Activated gamma-delta T cell treated with Interleukin-2 at 50 U/mL for 16 hours (primary cell): ENCODE measurements at places on chromosomes 5 and 9.

GRCh38 chr5:143543358-143544255 lies 140.1 kb upstream of the NR3C1 start:
- DNase-seq = no peak

- DNase-seq = no peak
These were observed 101.1 kb downstream of the PSD2 start for GRCh38 chr5:139896718-139897117.

DNA sequence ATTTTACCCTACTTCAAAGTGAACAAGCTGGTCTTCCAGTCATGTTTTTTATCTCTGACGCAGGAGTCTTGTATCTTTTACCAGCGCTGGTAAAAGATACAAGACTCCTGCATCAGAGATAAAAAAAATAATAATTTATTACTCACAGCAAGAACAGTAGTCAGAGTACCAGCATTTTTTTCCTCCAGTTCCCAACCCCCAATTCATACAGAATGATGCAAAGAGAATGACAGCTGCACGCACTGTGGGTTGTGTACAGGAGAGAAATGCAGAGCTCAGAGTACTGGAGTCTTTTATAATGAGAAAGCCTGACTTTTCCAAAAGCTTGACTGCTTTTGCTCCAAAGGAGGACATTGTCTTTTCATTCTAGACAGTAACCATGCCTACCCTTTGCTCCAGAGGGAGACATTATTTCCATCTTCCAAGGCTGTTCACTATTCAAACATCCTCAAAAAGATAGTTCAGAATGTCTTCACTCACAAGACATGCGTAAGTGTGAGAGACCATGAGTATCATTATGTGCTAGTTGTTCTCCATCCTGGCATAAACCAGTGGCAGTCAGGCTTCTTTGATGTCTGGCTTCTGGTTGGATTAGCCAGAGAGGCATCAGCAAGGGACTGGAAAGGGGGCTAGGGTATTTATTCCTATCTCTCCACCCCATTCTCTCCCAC lies 14.3 kb upstream of the RANBP6 start:
- DNase-seq = no peak

DNA sequence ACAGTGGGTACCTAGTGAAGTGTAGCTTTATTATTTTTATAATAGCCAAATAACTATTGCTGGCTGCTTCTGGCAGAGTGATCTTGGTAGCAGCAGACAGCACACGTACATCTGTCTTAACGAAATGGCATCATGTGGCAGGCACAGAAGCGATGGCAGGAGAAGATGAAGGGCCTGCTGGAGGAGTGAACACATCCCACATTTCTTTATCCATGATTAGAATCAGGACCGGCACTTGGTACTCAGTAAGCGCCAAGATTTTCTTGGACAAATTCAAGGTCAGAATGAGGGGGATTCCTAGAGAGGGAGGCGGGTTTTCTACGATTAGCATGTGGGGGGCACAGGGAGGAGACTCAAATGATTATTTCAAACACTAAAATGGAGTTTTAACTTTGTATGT lies 23.0 kb upstream of the ZNF366 start:
- DNase-seq = no peak

DNA sequence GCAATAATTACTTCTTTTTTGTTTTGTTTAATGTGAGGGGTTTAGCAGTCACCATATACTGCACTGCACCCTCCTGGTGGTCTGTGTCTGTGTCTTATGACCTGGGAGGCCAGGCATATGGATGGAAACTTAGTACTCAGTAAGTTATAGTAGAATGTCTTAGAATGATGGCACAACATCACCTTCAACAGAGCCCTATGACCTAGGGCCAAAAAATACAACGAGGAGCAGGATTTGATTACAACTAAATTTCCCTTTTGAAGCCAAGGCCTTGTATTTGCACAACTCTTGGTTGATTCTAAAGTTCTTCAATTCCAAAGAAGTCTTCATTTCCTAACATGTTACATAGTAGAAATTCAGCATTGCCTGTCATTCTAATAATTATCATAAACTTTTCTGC lies 422.1 kb upstream of the PIK3R1 start:
- no peak for DNase-seq

- no peak for DNase-seq
These were observed 29.0 kb downstream of the MED10 start for GRCh38 chr5:6349387-6349786.
